ENCODE measurements at places on chromosomes 5 and 9. TPM values are rescaled to one million over a fixed set of nuclear protein-coding genes. Genes with fewer than 3 reads are reported as not detected.

DNA sequence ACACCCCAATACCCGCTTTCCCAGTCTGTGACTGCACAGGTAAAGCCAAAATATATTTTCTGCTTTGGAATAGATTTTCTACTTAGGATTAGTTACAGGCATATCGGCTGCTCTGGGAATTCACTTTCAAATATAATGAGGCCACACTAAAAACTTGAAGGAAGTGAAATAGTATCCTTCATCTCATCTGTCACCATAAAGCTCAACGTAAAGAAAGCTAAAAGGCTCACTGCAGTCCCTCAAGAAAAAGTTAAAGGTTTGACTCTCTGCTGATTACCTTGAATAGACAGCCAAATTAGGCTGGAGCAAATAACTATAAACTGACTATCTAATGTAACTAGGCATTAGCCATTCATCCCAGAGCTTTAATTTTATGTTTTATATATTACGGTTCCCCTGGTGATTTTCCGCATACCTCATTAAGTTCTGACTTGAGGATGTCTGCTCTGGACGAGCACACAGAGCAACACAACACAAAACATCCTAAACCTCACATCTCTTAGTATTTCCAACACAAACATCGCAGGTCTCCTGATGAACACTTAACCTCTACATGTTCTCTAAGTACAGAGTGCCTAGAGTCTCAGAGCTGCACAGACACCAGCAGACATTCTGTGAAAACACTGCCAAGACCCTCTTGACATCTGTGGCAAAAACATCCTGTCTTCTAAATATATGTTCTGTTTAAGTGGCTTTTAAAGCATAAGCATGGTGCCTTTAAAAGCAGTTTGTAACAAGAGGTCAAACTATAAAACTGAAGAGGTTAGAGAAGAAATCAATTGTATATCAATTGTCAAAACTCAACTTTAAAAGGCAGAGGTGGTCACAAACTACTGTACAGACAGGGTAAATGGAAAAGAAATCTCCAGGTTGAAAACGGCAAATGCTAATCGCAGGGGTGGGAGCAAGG is 35.4 kb downstream of the ELAVL2 start:
- no peak for DNase-seq

- no peak for DNase-seq
Measured at GRCh38 chr9:95083086-95083768, 234.3 kb downstream of the FANCC start.

- DNase-seq: no peak
Measured at GRCh38 chr9:34994900-34995669, 5.5 kb downstream of the DNAJB5 start.

PCDHA3 gene
- total RNA-seq: 2.4 TPM

- peak; percentile 91 for DNase-seq
Measured at GRCh38 chr5:177500685-177501522, 3.5 kb upstream of the PDLIM7 start.

GRCh38 chr9:126515873-126516505 is 97.7 kb upstream of the LMX1B start:
- no peak for DNase-seq

CLIC3 gene
- 1.5 TPM for total RNA-seq

DNA sequence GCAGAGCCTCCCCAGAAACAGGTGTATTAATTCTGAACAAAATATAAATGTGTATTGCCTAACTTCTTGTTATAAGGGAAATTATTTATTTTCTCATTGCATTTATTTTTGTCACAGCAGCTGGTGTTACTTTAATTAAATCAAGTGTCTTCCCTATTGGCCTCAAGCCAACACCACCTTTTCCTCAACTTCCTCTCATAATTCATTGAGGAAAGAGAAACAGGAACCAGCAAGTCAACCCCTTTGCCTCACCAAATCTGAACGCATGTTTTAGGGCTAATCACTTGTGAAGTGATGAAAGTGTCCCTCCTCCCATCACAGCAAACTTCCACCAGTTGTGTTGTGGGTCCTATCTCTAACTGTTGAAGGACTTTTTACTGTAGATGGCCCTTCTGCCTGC is 73.1 kb downstream of the DIRAS2 start:
- no peak for DNase-seq

DNA sequence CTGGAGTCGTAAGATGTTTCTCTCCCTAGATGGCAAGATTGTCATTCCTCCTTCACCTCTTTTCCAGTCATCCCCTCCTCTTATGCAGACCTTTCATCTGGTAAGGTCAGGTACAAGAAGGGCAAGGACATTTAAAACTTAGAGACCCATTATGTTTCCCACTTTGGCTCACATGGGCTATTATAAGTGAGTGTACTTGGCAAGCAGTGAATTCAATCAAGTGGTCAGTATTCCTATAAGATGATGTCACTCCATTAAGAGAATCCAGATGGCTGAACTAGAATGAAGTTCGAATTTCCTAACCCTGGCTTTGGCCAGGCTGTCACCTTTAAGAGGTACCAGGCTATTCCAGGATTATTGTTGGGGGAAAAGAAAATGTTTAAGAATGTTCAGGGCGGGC is 32.2 kb downstream of the ZNF131 start:
- DNase-seq: no peak

DNA sequence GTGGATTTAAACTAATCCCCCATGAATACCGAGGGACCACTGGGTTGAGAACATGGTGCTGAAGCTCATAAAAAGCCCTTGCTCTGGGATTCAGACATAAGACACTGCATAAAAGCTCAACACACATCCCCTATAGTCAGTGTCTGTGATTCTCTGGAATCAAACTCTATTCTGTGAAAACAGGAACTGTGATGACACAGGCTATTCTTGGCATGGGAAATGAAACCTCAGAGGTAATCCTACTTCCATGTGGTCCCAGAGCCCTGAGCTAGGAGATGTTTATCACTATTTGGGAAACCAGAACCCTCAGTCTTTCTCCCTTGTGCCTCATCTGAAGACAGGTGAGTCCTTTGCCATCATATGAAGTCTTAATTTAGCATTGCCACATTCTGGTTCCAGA is 135.4 kb upstream of the PRSS3 start:
- no peak for DNase-seq
